ENCODE measurements at places on chromosomes 6 and 20. TPM values are rescaled to one million over a fixed set of nuclear protein-coding genes. Genes with fewer than 3 reads are reported as not detected.

The CAP2 gene
- total RNA-seq: 8.4 TPM

The KCNG1 gene
- 65.0 TPM for total RNA-seq

The C20orf204 gene
- 0.50 TPM for total RNA-seq

The PIM1 gene
- 10.9 TPM for total RNA-seq

The GSTA1 gene
- total RNA-seq: not detected

The ESR1 gene
- total RNA-seq: 0.03 TPM

The CDSN gene
- not detected for total RNA-seq

The HRH3 gene
- not detected for total RNA-seq

The LY6G6D gene
- total RNA-seq: not detected

The C6orf141 gene
- 6.5 TPM for total RNA-seq

The OR12D3 gene
- not detected for total RNA-seq

The NEDD9 gene
- 0.33 TPM for total RNA-seq

The GFOD1 gene
- total RNA-seq: 4.7 TPM

The ERVFRD-1 gene
- total RNA-seq: not detected
